Fibroblast of lung (primary cell): ENCODE measurements at places on chromosomes 2 and 18. TPM values are rescaled to one million over a fixed set of nuclear protein-coding genes. Genes with fewer than 3 reads are reported as not detected.

DNA sequence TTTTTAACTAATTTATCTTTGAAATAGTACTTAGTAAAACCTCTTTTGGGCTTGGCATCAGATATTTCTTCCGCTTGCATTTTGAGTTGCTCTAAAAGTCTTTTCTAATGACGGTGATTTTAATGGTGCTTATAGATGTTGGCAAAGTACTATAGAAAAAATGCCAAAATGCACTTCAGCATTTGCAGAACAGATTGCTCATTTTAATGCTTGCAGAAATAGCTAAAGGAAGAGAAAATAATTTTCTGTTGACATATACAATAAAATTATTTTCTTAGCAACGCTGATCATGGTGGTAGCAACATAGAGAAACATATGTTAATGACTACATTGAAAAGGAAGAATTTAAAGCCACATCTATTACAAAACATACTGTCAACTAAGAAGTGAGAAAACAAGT, 170.7 kb downstream of the STK39 start:
- no peak for DNase-seq

DNA sequence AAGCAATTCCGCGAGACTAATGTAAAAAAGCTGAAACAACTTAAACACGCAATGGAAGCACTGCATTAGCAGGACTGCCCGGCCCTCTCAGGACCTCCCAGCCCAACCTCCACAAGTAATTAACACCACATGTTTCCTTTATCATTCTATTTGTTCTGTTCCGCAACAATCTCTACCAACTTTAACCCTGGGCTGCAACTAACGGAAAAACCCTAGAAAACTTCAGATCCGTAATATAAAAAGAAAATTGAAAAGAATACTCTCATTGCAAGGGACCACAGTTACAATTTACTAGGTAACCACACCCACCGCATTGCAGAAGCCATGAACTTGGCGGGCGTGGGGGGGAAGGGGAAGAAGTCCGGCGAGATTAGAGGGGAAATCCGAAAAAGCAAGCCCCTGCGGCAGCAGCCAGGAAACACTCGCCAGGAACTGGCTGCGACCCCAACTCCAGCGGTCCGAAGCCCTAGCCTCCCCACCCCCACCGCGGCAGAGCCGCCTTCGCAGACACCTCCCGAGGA, 1.2 kb downstream of the EPB41L3 start:
- DNase-seq: peak; percentile 34

DNA sequence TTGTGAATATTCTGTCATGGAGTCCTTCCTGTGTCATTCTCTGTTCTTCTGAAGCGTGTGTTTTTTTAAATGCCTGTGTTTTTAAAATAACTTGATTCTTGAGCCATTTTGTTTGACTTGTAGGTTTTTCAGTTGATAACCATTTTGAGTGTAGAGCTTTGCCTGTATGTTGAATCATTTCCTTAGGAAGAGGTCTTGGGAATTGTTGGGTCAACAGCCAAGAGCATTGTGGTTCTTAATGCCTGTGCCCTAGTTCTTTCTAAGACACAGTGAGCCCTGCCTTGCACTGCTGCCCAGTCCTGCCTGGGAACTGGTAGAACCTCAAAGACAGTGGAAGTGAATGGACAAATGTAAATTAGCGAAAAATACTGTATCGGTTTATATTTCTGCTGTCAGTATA, 25.9 kb downstream of the RAB12 start:
- DNase-seq: no peak

DNA sequence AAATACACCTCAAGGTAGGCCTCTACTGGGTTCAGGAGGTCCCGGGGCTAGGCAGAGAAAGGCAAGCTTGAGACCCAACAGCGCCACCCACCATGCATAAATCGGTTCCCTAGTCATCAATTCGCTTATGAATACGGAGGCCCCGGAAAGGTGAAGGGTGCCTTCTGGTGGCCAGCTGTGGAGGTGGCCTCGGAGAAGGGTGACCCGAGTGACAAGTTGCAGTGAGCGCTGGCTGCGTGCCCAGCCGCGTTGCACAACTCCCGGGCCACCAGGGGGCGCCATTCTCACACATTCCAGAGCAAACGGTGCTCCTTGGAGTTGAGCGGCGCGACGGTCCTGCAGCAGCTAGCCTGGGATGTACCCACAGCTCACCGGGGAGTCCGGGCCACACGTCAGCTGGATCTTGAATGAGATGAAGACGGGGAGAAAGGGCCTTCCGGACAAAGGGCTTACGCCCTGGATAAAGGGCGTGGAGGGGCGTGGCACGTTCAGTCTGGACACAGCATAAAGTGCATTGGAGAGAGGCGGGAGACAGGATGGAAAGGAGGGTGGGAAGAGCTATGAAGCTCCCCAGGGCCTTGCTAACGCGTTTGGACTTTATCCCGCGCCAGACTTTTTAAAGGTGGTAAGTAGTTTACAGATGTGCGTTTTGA, 20.4 kb downstream of the TMSB10 start:
- peak; percentile 87 for DNase-seq

The HOXD12 gene
- total RNA-seq: not detected in 2 replicates
